ENCODE measurements at places on chromosomes 6 and 20. TPM values are rescaled to one million over a fixed set of nuclear protein-coding genes. Genes with fewer than 3 reads are reported as not detected.

PBOV1 gene
- not detected for total RNA-seq

ULBP3 gene
- total RNA-seq, result 10.5 TPM

MEI4 gene
- not detected for total RNA-seq

ARFGEF3 gene
- total RNA-seq, result 8.2 TPM
